ENCODE measurements at places on chromosomes 4 and X.

DNA sequence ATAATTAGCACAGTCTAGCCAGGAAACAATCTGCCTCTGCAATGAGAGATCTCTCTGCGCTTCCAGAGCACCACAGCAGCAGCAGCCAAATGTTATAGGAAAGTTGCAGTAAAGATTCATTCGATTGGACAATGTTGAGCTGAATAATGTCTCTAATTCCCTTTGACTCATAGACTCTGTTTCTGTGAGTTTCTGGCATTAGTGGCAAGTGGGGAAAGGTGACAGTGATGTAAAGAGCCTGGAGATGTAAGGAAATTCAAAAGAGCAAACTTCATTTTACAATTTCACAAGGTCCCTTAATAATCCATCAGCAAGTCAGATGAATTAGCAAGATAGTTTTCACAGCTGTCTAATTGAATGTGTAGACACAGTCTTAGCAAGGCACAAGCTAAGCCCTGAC is 184.4 kb downstream of the VEGFC start:
- no peak for DNase-seq

GRCh38 chrX:40843643-40844042 is 108.3 kb upstream of the MED14 start:
- no peak for DNase-seq

- DNase-seq: no peak
Observed at GRCh38 chrX:19785647-19786046, 101.8 kb downstream of the SH3KBP1 start.

DNA sequence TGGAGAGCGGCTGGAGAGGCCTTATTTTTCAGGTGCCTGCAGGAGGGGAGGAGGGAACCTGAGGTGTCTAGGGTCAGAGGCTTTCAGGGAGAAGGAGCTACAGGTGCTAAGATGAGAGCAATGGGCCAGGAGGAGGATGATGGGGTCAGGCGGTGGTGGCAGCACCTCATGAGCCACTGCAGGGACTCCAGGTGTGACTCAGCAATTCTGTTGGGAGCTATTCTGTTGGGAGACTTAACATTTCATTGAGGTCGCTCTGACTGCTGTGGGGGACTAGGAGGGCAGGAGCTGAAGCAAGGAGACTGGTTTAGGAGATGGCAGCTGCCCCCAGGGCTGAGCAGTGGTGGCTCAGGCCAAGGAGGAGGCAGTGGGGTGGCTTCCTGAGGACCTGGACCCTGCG is 65.0 kb downstream of the CLDN34 start:
- no peak for DNase-seq

DNA sequence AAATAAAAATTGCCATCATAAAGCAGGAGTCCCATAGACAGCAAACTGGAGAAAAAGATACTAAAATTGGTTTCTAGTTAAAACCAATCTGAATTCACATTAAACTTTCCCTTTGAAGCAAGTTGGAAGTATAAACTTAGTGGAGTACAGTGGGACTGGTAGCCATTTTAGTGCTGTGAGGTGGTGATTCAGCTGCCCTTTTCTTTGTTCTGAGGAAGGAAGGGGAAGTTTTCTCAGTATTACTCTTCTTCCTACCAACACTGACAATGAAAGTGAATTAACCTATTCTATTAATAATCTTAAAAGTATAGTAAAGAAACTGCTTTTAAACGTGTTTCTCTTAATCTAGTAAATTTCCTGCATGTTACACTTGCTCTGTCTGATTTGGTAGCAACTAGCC is 36.7 kb downstream of the SLC9A6 start:
- DNase-seq: no peak

GRCh38 chr4:152243896-152244595 is 291.8 kb downstream of the FBXW7 start:
- DNase-seq: peak; percentile 71

DNA sequence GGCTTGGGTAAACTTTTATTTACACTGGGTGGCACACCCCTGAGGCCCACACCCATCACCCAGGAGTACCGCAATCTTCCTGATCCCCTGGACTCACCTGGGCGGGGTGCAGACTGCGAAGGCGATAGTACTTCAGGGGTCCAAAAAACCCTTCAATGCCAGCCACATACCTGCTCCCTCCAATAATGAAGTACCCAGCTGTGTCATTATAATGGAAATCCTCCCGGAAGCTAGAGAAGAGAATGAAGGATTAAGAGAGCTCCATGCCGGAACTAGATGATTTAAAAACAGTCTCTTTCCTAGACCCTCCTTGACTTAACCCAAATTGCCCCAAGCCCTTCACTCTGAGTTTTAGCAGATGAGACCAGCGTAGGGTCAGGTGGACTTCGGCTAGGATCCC is 40.9 kb downstream of the SEL1L3 start:
- no peak for DNase-seq

DNA sequence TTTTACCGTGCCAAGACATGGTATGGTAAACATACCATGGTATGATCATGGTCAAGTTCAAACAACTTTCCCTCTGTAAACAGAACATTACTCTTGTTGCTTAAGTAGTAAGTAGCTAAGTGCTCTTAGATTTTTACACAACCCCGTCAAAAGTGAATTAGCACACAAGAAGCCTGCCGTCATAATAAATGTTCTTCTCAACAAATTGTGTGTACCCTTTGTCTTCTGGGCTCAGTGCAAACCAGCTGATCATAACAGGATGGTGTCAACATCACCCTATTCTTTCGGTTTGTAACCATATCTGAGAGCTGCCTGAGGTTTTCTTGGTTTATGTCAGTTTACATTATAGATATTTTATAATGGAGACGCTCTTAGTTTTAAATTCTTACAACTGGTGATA is 28.8 kb downstream of the MSL3 start:
- DNase-seq: no peak

GRCh38 chr4:151417766-151418376 is 8.9 kb downstream of the FHIP1A start:
- DNase-seq: no peak

Measured in right cardiac atrium (tissue), 5 donors.